Stimulated activated naive CD8-positive, alpha-beta T cell treated with anti-CD3 and anti-CD28 coated beads, Interleukin-15, amount 100 ng/mL, for 72 hours (primary cell): ENCODE measurements at places on chromosomes 4 and X.
A peak's percentile ranks its signal among the peaks of the same experiment; 100 is the strongest.

DNA sequence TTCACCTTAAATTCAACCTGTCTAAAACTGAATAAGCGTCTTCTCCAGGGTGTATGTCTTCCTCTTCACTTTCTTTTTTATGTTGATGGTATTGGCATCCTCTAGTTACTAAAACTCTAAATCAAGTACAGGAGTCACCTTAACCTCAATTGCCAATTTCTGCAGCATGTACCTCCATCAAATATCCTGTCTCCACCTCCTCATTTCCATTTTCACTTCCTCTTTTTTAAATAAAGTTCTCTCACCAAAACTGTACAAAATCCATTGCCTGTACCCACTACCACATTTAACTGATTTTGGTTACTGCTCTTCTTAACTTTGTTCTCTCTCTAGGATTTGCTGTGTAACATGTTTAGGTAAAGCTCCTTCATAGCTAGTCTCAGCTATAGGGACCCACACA lies 9.2 kb upstream of the NPFFR2 start:
- DNase-seq: no peak

DNA sequence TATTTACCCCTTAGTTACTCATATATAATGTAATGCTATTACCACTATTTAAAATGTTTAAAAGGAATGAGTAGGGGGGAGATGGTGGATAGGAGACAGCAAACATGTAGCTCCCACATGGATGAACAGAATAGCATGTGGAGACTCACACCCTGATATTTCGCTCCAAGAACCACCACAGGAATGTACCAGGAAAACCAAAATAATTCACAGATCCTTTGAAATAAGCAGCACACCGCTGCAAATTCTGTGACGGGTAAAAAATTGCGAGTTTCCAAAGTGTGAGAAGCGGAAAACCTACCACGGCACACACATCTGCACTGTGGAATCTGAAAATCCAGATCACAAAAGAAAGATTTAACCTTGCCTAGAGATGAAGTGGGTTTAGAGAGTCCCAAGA lies 428.2 kb downstream of the TLL1 start:
- DNase-seq: no peak

DNA sequence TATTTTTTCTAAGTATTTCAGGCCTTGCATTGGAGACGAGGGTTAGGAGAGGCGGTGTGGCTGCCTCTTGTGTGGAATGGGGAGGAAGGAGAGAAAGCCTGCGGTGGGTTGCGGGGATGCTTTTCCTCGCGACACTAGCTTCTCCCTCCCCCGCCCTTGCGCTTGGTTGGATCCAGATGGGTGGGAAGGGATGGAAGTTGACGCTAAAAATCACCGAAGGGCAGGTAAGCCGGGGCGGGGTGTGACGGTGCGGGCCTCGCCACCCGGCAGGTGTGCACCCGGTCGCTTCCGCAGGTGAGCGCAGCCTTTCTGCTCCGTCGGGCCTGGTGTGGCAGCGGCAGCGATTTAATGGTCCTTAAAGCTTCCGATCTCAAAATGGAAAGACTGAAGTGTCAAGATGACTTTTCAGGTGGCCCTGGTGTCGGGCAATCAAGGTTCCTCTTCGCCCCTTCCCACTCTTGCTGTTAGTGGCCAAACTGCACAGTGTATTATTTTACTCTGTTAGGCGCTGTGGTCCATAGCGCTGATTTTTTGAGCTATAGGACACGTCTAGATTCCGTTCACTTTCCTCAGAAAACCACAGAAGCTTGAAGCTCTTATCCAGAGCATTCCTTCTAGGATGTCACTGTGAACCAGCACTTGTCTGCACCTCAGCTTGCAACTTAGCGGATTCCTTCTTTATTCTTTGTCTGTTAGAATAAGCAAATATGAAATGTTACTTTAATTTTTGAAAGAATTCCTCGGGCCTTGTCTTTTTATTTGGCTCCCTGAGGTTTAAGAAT lies 765 bp downstream of the ENOPH1 start:
- peak; percentile 41 for DNase-seq

DNA sequence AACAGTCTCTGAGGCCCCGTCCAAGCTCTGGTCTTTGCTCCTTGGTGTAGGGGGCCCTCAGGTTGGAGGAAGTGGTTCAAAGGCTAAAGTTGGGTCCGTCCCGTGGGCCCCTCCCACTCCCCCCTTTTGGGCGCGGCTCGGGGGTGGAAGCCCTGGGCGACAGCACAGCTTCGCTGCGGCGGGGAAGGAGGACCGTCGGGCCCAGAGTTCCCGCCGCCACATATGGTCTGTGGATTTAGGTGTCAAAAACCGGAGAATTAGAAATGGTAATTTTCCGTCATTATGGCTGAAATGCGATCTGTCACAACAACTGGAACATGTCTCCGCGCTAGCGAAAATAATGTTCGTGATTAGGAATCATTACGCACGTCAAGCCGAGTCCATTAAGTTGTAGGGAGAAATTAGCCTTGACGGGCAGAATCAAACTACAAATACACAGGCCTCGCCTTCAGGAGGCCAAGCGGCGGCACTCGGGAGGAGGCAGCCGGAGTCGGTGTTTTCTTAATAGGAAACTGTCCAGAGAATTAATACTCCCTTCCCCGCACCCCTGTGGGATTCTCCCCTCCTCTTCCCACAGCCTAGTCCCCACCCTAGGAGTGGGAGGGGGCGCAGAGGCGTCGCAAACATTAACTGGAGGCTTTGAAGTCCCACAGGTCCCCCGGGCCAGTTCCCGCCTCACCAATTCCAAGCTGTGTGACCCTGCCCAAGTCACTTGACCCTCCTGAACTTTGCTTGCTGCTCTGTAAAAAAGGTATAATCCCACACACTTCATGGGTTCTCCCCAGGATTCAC lies 15.0 kb downstream of the NKX3-2 start:
- DNase-seq: no peak

GRCh38 chr4:7251321-7251720 lies 59.0 kb downstream of the SORCS2 start:
- no peak for DNase-seq

DNA sequence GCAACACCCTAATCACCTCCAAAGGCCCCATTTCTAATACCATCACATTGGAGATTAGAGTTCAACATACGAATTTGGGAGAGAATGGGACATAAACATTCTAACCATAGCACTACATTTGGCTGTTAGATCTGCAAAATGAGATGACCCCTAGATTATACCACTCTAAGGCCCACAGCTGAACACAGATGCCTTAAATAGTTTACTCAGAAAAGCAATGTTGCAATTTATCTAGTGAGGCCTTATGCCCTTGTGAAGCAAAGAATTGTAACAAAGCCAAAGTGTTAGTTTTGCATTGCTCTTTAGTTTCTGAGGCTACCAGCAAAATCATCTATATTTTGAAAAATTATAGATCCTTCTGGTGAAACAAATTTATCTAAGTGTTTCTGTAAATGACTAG lies 31.6 kb upstream of the ARHGEF6 start:
- no peak for DNase-seq

DNA sequence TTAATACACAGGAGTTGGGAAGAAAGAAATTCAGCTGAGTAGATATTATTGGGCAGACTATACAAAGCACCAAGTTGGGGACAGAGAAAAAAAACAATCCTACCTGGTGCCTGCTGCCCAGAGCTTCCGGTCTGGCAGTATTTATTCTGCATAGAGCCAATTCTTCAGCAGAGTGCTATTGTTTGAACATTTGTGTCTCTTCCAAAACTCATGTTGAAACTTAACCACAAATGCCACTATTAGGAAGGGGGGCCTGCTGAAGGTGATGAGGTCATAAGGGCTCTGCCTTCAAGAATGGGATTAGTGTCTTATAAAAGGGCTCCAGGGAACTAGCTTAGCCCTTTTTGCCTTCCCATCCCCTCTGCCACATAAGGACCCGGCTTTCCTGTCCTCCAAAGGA lies 136.2 kb downstream of the EVC2 start:
- no peak for DNase-seq
